Stimulated activated CD4-positive, alpha-beta T cell treated with anti-CD3 and anti-CD28 coated beads, Interleukin-2, amount 100 ng/mL, for 24 hours (primary cell): ENCODE measurements at places on chromosomes 1 and 21.
A peak's percentile ranks its signal among the peaks of the same experiment; 100 is the strongest.

GRCh38 chr1:28517649-28517999, 11.8 kb downstream of the RCC1 start:
- DNase-seq: peak; percentile 27

- DNase-seq: no peak
Observed at GRCh38 chr1:163914785-163915413, 593.1 kb downstream of the NUF2 start.

DNA sequence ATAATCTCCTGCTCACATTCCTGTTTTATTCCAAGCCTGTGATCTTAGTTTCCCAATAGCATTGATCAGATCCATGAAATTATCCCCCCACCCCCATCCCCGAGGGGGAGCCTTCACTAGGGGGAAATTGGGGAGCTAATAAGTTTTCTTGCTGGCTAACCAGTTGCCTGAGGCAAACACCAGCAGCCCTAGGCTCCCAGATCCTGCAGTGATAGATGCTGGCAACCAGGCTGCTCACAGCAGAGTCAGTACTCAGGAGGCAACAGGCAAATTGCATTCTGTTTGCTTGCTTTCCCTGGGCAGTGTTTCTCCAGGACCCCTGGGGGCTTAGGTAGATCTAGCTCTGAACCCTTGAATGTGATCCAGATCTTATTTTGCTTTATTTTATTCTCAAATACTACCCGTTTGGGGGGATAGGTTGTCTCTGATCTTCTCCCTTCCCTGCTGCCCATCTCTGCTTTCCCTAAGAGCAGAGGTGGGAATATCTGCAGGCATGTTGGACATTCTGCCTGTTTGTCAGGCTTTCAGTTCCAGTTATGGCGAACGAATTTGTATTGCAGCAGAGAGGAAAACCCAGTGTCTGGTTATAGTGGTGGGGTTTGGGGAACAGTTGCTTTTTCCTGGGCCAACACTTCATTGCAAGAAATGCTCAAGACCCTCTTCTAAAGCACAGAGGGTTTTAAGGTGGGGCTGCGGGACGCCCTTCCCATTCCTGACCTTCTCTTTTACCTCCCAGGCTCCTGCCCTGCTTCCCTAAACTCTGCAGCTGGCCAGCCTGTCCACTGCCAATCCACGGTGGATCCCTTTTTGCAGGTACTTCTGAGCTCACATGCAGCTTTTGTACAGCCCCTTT, 289.8 kb upstream of the PLXNA2 start:
- no peak for DNase-seq

- DNase-seq: peak; percentile 55
Observed at GRCh38 chr21:45981151-45982091, at the start of gene COL6A1. TSS of gene COL6A1 (plus strand) at chr21:45981770. CDS start at chr21:45981851, 81 bp downstream.

- peak; percentile 66 for DNase-seq
Observed at GRCh38 chr1:89608984-89609725, 23.8 kb upstream of the LRRC8C start.

GRCh38 chr21:44850208-44850800, 23.2 kb downstream of the PTTG1IP start:
- no peak for DNase-seq

- DNase-seq: no peak
Observed at GRCh38 chr1:199843861-199844260, 183.6 kb upstream of the NR5A2 start.

DNA sequence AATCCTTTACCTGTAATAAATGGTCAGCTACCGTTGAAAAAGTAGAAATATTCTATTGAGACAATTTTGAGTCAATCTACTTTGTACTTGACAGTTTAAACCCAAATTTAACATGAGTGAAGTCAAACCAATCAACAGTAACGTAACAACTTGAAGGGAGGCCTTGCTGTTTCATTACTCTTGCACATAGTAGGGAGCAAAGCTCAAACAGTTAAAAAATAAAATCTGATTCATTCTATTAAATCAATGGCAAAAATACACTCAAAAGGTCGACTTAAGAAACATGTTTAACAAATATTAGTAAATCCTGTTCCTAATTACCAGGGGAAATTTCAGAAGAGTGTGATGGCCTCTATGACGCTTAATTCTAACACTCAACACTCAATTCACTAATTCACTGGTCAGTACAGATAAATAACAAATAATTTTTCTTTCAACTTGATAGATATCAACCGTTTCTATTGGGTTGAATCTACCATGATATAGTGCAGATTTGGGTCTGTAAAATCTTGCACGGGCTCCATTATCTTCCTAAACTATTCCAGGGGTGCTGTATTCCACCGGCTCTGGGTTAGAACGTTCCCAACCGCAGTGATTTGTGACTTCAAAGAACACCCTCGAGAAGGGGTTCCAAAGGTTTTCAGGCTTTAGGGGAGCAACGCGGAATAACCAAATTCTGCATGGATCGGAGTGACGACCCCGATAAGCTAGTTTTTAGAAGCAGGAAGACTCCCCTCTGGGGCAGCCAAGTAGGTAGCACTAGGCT, 1.4 kb downstream of the TARBP1 start:
- no peak for DNase-seq

- no peak for DNase-seq
Observed at GRCh38 chr1:95924684-95925083, 690.7 kb downstream of the RWDD3 start.

- no peak for DNase-seq
Observed at GRCh38 chr1:156822680-156823079, 6.0 kb upstream of the SH2D2A start.

DNA sequence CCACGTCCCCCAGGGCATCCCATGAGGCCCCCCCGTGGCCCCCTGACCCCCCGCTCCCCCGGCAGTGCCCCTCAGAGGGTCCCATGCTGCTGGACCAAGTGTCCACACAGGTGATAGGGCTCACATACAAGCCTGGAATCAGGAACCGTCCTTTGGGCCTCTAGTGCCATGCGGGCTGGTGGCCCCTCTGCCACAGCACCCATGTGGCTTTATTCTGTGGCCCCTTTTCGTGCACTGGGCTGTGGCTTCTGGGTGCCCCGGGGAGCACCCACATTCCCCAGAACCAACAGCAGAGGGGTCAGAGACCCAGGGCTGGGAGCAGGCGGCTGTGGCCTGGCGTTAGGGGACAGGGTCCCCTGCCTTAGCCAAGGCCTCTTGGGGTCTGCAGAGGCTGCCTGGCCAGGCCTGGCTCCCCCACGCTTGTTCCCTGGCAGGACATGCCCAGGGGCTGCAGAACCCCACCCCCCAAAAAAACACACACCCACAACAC, 31.7 kb downstream of the SLC19A1 start:
- DNase-seq: no peak

DNA sequence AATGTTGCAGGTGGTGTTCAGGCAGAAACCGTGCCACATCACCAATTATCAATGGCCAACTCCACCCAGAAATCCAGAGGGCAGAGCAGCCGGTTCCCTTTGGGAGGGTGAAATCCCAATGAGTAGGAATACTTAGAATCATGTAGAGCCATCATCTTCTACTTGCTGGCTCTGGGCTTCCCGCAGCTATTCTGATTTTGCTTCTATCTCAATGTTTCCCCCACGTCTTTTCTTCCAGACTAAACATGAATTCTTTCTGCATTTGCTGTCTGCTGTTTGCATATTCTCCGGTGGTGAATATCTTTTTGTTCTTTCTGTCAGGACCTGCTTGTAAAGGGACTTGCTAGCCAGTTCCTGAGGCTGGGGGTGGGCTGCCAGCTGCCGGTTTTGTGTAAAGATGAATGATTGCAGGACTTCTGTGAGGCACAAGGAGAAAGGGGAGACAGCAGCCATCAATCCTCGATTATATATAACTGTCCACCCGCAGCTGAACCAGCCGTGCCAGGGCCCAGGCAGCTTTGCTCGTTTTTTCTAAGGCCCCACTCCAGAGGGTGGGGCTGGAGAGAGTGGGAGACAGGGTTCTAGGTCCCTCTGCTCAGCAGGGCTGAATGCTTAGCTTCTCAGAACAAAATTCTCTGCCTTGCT, 33.2 kb downstream of the PRAMEF20 start:
- DNase-seq: no peak

DNA sequence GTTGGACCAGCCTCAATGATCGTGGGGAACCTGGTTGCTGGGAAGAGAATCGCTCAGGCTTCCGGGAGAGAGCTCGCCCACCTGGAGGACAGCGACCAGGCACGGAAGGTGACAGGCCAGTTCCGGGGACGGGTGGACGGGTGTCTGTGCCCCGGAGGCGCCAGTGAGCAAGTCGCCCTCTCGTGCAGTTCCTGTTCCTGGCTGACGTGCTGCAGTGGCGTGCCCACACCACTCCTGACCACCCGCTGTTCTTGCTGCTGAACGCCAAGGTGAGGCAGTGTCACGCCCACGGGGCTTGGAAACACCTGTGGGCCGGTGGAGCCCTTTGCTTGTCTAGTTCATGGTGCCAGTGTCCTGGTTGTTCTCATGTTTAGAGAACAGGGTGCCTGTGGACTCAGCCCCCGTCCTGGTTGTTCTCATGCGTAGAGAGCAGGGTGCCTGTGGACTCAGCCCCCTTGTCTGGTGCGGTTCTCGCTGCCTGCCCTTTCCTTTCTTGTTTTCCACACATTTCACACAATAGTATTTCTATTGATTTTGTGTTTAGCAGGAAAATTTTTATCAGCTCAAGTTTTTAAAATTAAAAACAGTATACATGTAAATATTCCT, 53.1 kb downstream of the S100B start:
- DNase-seq: peak; percentile 40

- no peak for DNase-seq
Observed at GRCh38 chr1:192775631-192776030, 33.2 kb upstream of the RGS2 start.

DNA sequence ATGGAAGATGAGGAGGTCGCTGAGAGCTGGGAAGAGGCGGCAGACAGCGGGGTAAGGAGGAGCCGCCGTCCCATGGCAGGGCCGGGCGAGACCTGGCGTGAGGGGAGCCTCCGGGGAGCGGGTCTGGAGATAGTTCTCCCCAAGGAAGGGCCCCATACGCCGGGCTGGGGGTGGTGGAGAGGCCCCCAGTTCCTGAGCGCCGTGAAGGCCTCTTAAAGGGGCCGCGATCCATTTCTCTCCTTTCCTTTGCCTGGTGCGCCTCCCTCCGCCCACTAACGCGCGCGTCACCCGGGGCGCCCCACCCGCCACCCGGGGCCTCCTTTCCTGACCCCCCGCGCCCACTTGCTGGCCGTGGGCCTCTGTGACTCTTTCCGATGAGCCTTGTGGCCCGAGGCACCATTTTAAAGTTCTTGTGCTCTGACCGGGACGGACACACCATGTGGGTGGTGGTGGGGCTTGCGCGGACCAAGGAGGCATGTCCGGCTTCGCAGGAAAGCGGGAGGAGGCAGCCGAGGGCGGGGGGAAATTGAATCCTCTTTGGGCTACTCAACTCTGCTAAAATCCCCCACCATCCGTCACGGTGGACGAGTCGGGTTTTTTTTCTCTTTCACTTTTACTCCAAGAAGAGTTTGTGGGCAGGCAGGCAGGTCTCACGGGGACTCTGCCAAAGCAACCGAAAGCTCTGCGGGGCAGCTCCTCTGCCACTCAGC, 371 bp downstream of the SZRD1 start:
- peak; percentile 87 for DNase-seq

GRCh38 chr1:44733784-44734183, 2.8 kb upstream of the RNU5D-1 start:
- no peak for DNase-seq

GRCh38 chr1:152162792-152163463, 3.9 kb upstream of the RPTN start:
- DNase-seq: no peak

- no peak for DNase-seq
Observed at GRCh38 chr1:184610876-184611595, 143.6 kb downstream of the EDEM3 start.

- no peak for DNase-seq
Observed at GRCh38 chr1:11707621-11708276, 16.2 kb downstream of the DRAXIN start.

DNA sequence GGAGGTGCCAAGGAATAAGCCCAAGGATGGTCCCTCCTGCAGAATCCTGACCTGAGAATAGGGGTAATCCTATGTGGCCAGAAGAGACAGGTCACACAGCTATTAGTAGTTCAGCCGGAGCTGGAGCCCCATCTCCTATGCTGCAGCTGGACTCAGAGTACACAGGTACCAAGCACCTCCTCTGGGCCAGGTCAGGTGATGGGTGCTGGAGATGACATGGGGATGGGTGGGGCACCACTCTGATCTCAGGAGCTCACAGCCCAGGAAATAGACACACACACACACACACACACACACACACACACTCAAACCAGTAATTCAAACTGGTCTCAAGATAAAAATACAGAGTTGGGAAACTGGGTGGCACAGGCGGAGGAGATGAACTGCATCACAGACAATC, 54.2 kb upstream of the SSBP3 start:
- no peak for DNase-seq

GRCh38 chr1:66402194-66402593, 131.8 kb upstream of the SGIP1 start:
- no peak for DNase-seq

- no peak for DNase-seq
Observed at GRCh38 chr1:38690790-38691449, 168.7 kb downstream of the RRAGC start.

GRCh38 chr1:238927899-238928298, 458.5 kb upstream of the CHRM3 start:
- no peak for DNase-seq

DNA sequence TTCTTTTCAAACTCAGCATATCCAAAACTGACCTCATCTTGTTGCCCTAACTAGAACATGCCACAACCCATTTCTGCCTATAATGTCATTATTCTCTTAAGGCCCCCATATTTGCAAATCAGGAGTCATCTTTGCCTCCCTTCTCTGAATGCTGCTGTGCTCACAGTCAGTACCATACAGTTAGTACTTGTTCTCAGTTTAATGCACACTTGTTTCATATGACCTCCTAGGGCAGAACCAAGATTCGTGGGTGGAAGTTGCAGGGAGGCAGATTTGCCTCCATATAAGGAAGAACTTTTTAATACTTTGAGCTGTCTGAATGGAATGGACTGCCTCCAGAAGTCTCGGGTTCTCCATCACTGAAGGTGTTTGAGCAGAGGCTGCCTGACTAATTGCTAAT, 9.2 kb downstream of the CAP1 start:
- DNase-seq: peak; percentile 29

DNA sequence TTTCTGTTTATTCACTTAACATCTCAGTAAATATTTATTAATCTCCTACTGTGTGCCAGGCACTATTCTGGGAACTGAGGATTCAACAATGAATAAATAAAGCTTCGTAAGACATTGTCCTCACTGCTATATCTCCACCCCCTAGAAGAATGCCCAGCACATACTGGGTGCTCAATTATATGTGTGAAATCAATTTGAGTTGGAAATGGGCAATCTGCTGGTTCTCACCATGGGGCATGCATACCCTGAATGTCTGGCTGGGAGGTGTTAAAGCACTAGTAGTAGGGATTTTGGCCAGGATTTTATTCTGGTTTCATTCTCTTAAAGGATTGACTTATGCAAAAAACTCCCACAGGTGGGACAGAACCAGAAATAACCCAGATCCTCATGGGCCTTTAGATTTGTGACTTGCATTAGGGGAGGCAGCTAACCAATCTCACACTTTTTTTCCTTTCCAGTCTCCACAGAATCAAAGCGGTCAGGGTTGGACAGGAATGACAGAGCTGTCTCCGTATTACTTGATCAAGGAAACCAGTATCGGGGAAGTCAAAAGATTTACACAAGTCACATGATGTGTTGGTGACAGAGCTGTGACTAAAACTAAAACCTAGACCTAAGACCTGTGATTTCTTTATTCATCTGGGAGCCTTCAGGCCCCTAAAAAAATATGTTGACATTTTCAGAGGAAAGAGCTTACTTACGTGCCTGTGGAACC, 12.8 kb downstream of the GFI1 start:
- DNase-seq: no peak

GRCh38 chr21:46097336-46098293, at the start of gene COL6A2:
TSS of gene COL6A2 (plus strand) at chr21:46098112.
- DNase-seq: peak; percentile 63

GRCh38 chr1:180542838-180543145, 16.0 kb upstream of the OVAAL start:
- no peak for DNase-seq

- peak; percentile 83 for DNase-seq
Observed at GRCh38 chr1:184051485-184052193, at the start of gene TSEN15. TSS of gene TSEN15 (plus strand) at chr1:184051730. CDS start at chr1:184051756, 26 bp downstream.
